ENCODE measurements at places on chromosomes 7 and 10.

GRCh38 chr7:112192236-112193154, 13.7 kb downstream of the DOCK4 start:
- DNase-seq = no peak

DNA sequence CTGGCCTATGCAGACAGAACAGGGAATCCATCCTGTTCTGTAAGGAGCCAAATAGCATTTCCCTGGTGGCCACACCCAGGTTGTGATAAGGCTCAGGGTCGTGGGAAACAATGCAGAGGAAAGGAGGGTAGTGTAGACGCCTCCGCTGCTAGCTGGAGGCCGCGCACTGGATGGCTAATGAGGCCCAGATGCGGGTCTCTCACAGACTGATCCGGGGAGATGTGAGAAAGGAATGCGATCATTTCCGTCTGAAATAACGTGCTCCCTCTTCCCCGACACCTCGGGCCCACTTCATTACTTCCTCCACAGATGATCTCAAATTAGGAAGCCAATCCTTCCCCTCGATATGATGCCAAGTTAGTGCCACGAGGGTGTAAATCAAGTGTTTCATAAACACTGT, 203.3 kb downstream of the TAX1BP1 start:
- no peak for DNase-seq

GRCh38 chr10:125343118-125343925, 183.0 kb upstream of the CTBP2 start:
- no peak for DNase-seq

GRCh38 chr10:3010334-3010733, 57.0 kb upstream of the PFKP start:
- no peak for DNase-seq

DNA sequence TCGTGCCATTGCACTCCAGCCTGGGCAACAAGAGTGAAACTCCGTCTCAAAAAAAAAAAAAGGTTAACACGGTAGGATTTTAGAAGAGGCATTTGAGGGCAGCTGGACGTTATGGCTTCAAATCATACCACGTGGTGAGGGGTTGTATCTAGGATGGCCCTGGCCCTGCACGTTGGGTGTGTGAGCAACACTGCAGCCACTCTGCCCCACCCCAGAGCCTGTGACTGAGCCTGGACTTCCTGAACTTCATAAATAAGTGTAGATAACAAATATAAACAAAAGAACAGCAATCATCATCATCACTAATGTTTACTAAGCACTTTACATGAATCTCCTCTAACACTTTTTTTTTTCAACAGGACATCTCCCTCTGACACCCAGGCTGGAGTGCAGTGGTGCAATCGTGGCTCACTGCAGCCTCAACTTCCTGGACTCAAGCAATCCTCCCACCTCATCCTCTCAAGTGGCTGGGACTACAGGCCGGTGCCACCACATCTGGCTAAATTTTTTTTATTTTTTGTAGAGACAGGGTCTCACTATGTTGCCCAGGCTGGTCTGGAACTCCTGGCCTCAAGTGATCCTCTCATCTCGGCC, 169.5 kb upstream of the FRMD4A start:
- no peak for DNase-seq

- no peak for DNase-seq
These were observed 52.8 kb downstream of the NRF1 start for GRCh38 chr7:129664029-129665012.

GRCh38 chr7:121449329-121449728, 53.2 kb upstream of the FAM3C start:
- no peak for DNase-seq

- DNase-seq = no peak
These were observed 67.1 kb downstream of the WAC start for GRCh38 chr10:28600056-28600455.

DNA sequence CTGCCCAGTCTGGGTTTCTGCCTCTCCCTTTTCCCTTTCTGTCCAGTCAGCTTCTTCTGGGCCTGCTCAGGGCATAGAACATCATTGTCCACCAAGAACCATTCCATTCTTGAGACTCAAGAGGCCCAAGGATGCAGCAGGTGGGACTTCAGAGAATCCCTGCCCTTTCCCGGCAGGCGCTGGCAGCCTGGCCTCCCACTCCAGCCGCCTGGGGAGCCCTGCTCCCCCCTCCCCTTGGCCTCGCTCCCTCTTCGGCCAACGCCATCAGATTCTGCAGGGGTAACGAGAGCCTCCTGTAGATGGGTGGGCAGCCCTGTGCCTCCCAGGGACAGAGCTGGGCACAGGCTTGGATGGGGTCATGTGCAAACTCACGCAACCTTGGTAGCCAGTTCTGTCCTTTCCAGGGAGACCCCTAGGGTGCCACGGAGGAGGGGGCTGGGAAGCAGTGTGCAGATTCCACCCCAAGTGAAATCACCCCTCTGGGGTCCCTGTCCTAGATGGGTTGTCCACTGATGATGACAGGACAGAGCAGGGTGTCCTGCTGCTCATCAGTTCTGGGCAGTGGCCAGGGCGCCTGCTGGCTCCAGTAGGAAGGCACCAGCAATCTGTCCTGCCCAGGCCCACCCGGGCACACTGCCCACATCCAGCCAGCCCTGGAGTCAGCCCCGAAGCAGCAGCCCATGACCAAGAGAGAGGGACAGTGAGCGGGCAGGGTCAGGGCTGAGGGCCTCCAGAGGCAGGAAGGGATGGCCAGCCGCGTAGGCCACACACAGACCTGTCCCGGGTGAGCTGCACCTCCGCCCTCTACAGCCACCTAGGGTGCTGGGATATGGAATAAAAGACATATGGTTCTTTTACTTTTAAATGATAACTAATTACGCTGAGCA, 47.7 kb downstream of the RASGEF1A start:
- DNase-seq = no peak

DNA sequence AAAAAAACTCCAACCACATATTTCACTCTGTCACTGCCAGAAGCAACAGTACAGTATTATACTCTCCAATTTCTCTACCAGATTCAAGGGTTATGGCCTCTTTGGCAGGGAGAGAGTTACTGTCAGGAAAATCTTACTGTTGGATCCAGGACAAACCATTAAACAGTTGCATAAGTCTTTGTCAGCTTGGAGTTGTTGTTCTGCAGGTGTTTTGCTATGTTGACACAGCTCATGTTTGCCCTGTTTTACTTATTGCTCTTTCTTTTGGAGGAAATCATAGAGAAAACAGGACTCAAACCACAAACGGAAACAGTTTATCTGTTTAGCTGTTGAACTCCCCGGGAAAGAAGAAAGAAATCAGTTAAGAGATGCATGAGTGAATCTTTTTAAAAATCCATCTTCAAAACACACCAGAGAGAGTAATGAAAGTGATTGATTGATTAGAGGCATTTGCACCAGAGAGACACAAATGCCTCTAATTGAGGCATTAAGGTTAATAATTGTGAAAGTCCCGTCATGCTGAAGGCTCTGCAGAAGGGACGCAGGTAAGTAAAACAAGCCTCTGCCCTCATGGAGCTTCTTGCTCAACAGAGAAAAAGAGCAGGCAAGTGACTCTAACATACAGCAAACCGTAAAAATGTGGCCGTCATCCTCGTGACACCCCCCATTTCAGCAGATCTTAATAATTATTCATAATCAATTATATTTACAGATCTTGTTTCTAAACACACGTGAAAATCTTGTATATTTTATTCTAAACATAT, 38.7 kb upstream of the ARHGAP21 start:
- no peak for DNase-seq

DNA sequence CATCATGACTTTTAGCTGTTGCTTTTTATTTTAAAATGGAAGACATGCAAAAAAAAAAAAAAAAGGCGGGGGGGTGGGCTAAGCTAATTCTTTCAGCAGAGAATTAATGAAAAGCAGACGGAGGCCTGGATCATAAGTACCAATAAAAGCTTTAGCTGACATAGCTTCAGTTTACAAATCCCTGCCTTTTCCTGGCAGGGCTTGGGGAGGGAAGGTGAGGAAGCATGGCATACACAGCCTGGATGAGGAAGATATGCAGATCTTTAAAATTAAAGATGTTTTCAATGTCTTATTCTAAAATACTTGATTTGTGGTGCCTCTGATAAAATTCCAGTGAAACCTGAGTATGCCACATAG, 57.0 kb downstream of the ICA1 start:
- DNase-seq = no peak

- DNase-seq = peak; percentile 52
These were observed 237.3 kb upstream of the KLF14 start for GRCh38 chr7:130971297-130971696.

- DNase-seq = no peak
These were observed 156.6 kb downstream of the CCDC3 start for GRCh38 chr10:12844811-12845483.

- DNase-seq = no peak
These were observed 280.8 kb downstream of the TNS3 start for GRCh38 chr7:47301105-47301477.

DNA sequence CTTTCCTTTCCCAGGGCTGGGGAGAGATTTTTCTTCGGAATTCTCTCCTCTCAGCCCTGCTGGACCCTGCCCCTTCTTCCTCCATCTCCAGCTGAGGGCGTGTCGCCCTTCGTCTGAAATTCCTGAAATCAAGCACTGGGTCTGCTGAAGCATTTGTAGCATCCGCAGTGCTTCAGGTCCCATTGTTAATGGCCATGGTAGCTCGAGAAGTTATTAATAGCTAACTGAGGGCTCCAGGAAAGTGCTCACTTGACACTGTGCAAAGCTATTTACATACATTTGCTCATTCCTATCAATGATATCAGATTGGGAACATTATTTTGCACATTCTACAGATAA, 515 bp downstream of the FAM149B1 start:
- DNase-seq = no peak

GRCh38 chr10:6167456-6167855, 35.3 kb upstream of the PFKFB3 start:
- no peak for DNase-seq

GRCh38 chr10:1491901-1492300, 245.4 kb downstream of the ADARB2 start:
- no peak for DNase-seq

DNA sequence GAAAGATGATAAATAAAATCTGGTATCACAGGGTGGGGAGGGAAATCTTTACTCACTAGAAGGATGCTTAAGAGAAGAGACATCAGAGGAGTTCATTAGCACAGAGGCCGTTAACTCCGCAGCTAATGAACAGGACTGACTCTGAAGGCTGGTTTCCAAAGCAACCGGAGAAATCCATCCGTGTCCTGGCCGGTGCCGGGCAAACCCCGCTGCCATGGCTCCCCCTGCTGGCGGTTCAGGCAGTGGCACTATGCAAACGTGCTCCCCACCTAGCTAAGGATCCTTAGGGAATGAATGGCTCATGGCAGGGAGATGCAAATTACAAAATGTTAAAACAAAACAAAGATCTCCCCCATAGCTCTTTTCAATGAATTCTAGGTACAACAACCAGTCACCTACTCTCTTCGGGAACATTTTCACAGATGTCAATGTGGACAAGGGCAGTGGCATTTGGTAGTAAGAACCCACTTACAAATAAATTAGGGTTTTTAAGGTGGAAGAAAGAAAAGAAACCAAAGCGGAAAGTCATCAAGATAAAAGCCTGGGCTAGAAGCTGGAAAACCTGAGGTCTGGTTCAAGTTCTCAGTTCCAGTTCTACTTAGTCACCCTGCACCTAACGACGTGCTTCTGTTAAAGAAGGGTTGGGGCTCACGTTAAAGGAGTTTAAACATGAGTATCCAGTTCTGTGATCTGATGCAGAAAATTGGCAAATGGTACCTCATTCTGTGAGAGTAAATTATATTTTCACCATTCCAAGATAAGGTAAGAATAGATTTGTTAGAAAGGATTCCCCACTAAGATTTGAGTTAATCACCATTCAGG, 138.2 kb downstream of the SVIL start:
- DNase-seq = peak; percentile 31

GRCh38 chr10:17236468-17237148, 8.6 kb downstream of the VIM start:
- no peak for DNase-seq

DNA sequence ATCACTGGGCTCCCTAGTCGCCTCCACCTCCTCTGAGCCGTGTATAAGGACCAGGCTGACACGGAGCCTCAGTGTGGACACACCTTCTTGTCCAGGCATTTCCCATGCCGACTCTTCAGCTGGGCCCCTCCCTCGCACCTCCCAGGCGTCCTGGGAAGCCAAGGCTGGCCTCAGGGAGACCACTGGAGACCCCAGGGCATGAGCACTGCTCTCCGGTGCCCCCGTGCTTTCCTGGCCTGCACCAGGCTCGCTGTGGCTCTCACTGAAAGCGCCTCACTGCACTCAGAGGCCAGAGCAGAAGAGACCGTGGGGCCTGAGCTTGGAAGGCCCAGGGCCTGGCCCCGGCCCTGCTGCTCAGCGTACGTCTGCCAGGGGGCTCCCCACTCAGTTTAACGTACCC, 31.4 kb downstream of the LRRC27 start:
- no peak for DNase-seq

DNA sequence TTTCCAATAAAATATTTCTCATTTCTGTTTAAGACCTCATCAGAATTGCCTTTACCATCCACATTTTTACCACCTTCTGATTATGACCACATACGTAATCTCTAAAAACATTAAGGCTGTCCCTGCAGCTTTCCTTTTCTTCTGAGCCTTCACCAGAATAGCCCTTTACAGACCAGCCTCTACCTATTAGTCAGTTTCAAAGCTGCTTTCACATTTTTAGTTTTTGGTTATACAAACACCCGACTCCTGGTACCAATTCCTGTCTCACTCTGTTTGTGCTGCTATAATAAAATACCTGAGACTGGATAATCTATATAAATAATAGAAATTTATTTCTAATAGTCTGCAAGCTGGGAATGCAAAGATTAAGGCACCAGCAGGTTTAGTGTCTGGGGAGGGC, 15.4 kb upstream of the GTF2IRD1 start:
- DNase-seq = no peak

DNA sequence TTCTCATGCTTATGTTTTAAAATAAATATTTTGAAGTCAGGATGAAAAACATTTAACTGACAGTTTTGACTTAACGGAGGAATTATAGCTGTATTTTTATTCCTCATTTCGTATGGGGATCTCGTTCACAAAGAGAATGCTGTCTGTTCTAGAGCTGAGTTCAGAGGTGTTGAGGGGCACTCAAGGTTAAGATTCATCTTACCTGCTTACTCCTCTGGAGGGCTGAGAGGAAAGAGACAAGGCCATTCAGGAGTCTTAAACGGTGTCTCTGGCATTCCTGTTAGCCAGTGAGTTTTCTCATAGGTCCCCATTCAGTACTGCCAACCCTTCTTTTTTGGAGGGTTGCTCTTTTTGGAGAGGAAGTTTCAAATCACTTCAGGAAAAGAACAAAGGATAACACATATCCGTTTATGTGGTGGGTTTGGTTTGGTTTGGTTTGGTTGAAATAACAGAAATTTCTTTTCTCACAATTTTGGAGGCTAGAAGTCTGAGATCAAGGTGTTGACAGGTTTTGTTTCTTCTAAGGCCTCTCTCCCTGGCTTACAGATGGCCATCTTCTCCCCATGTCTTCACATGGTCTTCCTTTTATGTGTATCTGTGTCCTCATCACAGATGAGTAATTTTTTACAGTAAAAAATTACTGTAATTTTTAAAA, 23.1 kb downstream of the CALHM2 start:
- DNase-seq = no peak

- DNase-seq = peak; percentile 27
These were observed 75.1 kb downstream of the ANKRD61 start for GRCh38 chr7:6106140-6106904.

GRCh38 chr10:127069436-127069835, 127.0 kb downstream of the INSYN2A start:
- no peak for DNase-seq

GRCh38 chr10:79608505-79609375, 2.0 kb upstream of the SFTPA1 start:
- DNase-seq = no peak

GRCh38 chr7:151706277-151707104, 170.4 kb downstream of the PRKAG2 start:
- no peak for DNase-seq

- no peak for DNase-seq
These were observed 323.1 kb downstream of the PCLO start for GRCh38 chr7:82839555-82839954.

- DNase-seq = no peak
These were observed 52.8 kb downstream of the C10orf90 start for GRCh38 chr10:126617733-126618132.
